ENCODE measurements at places on chromosomes 4 and X.

GRCh38 chr4:169024762-169025161 lies 14.7 kb upstream of the CBR4 start:
- DNase-seq, result no peak

GRCh38 chr4:126768338-126768737 lies 864.4 kb upstream of the INTU start:
- no peak for DNase-seq

- DNase-seq, result no peak
Observed at GRCh38 chr4:165440415-165441158, 61.8 kb downstream of the CPE start.

GRCh38 chr4:128061566-128062536 lies 739 bp downstream of the LARP1B start:
- peak; percentile 24 for DNase-seq

- no peak for DNase-seq
Observed at GRCh38 chr4:88964450-88964849, 92.5 kb downstream of the FAM13A start.

DNA sequence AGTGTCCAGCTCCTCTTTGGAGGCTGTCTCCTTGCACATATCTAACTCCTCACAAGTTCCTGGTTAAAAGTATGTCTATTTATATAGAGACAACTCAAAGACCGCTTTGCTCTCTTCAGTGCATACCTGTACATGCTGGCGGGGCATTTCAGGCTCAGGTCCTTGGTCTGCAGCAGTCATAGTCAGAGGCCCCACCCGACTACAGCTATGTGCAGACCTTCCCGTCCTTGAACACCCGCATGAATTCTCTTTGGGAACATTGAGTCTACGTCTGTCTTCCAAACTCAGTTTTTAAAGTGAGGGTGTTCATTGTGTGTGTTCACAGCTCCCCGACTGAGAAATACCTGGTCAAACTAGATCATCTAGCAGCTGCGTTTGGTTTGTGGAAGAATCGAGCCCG lies 4.2 kb downstream of the BCOR start:
- no peak for DNase-seq

DNA sequence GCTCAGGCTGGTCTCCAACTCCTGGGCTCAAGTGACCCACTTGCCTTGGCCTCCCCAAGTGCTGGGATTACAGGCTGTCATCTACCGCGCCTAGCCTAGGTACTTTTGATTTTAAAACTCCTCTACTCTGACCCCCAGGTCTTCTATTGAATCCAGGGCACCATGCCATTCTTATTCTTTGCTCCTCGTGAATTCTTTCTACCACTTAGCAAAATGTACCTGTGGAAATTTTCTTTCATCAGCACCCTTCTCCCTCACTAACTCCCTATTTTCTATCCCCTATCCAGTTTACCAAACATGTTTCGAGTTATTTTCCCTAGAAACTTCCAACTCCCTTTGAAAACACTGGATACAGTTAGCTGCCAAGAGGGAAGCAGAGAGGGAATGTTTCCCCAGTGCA lies 60.0 kb upstream of the RAPGEF2 start:
- DNase-seq, result no peak
